ENCODE measurements at places on chromosomes 4 and X.
A peak's percentile ranks its signal among the peaks of the same experiment; 100 is the strongest.

DNA sequence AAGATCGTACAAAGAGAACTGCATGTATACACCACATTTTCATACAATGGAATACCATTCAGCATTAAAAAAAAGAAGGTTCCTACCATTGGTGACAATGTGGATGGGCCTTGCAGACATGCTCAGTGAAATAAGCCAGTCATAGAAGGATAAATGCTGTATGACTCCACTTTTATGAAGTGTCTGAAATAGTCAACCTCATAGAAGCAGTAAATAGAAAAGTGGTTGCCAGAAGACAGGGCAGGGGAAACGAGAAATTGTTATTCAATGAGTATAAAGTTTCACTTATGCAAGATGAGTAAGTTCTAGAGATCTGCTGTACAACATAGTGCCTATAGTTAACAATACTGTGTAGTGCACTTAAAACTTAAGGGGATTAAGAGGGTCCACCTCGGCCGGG lies 257.5 kb upstream of the FTHL17 start:
- no peak for DNase-seq

- DNase-seq = peak; percentile 11
These were observed 1133.5 kb downstream of the FAT4 start for GRCh38 chr4:126448086-126448845.

GRCh38 chr4:42927946-42928345 lies 35.4 kb downstream of the GRXCR1 start:
- DNase-seq = no peak

DNA sequence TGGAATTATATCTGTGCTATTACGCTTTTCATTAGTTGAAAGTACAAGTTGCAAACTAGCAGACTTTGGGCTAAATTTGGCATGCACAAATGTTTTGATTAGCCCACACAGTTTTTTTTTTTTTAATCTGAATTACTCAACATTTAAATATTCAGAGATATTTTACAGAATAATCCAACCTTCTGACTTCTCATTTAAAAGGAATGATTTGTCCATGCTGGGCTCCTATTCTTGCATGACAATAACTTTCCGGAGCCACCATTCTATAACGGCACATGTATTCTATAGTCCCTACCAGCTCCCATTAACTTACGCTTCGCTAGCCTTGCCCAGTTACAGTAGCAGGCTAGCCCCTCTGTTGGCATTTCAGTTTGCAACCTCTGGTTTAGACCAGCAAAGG lies 219.3 kb upstream of the FTHL17 start:
- DNase-seq = no peak

GRCh38 chr4:79292008-79292407 lies 33.9 kb downstream of the NAA11 start:
- no peak for DNase-seq

- DNase-seq = no peak
These were observed 4.3 kb downstream of the SEPSECS start for GRCh38 chr4:25155947-25156346.

DNA sequence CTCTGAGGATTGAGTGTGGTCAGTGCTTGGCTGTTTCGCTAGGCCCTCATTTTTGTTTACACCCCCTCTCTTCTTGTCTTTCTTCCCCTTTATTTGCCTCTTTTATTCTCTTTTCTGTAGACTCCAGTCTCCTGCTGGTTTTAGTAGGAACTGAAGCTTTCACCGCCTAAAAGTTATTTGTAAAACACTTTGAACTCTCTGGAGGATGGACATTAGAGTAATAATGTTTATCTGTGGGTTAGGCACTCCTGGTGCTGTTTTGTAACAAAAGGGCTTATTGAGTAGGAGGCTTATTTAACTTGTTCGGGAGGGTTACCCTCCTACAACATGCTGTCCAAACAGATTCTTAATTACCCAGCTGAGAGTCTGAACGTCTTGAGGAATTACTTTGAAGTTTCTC lies 1.6 kb upstream of the ARHGAP10 start:
- DNase-seq = no peak

Data from HAP-1 (cell line).